ENCODE measurements at places on chromosomes 7 and 10.

GRCh38 chr7:19932549-19933249 lies 159.3 kb upstream of the TMEM196 start:
- no peak for DNase-seq

- peak; percentile 88 for DNase-seq
Observed at GRCh38 chr7:18993933-18994668, 123.3 kb downstream of the TWIST1 start.

GRCh38 chr7:96235281-96235680 lies 86.6 kb downstream of the SLC25A13 start:
- DNase-seq = no peak

GRCh38 chr10:3955955-3956617 lies 171.1 kb upstream of the KLF6 start:
- DNase-seq = no peak

- peak; percentile 1 for DNase-seq
Observed at GRCh38 chr7:37320848-37321468, 127.7 kb downstream of the ELMO1 start.

- peak; percentile 24 for DNase-seq
Observed at GRCh38 chr10:93235686-93236085, 162.0 kb downstream of the CYP26A1 start.

DNA sequence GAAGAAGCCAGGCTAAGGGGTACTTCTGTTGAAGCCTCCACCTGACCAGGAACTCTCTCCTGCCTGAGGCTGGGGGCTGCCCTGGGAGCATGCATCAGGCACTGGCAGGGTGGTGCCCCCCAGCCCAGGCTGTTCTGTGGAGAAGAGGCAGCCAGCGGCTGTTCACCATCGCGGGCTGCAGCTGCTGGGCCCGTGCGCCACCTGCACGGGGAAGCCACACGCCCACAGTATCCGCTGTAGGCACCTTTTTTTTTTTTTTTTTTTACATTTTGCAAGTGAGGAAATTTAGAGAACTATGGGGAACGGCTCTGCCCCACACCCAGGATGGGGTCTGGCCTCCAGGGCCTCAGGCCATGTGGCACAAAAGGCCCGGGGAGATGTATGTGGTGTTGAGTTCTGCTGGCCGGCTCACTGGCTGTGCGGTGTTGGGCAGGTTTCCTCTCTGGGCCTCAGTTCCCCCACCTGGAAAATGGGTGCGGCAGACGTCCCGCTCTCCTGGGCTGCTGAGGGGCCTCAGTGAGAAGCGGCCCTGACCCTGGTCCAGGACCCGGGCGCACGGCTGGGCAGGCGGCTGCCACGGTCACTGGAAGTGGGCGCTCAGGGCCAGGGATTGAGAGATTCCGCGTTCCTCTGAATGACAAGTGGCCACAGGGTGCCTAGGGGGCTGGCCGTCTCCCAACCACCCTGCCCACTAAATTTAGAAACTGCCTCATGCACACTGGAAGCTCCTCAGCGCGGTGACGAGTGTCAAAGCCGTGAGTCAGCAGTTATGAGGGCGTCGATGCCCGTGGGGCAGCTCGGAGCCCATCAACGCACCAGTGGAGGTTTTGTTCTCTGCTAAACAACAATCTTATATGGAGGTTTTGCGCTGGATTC lies 8.8 kb upstream of the INTS1 start:
- DNase-seq = peak; percentile 25

- no peak for DNase-seq
Observed at GRCh38 chr7:153682628-153683027, 369.6 kb upstream of the DPP6 start.

GRCh38 chr10:2509081-2509531 lies 558.2 kb upstream of the PFKP start:
- DNase-seq = peak; percentile 94

- DNase-seq = no peak
Observed at GRCh38 chr7:157972914-157973313, 614.7 kb downstream of the PTPRN2 start.

GRCh38 chr10:125672884-125673283 lies 10.1 kb downstream of the TEX36 start:
- DNase-seq = no peak

DNA sequence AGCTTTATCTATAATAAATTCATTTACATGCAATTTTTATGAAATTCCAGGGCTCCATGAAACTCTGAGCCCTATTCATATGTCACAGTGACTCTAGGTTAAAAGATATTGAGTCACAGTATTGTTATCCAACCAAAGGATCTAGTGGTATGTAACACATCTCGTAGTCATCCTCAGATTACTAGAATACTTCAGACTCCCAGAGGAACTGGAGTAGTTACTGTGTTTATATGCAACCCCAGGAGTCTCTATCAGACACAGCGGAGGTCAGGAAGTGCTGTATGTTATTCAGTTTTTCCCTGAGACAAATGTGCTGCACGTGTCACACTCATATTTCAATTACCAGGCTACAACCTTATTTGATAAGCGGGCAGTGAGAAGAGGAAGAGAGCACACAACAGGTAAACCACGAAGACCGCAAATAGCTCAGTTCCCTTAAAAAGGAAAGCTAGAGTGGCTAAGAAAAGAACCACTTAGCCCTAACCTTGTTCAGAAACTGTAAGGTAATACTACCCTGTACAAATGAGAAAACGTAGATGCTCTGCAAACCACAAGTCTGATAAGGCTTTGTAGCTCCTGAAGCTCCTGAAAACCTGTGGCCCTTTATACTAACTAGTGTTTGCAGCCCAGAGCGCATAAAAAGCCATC lies 114.0 kb upstream of the CNTNAP2 start:
- peak; percentile 57 for DNase-seq

DNA sequence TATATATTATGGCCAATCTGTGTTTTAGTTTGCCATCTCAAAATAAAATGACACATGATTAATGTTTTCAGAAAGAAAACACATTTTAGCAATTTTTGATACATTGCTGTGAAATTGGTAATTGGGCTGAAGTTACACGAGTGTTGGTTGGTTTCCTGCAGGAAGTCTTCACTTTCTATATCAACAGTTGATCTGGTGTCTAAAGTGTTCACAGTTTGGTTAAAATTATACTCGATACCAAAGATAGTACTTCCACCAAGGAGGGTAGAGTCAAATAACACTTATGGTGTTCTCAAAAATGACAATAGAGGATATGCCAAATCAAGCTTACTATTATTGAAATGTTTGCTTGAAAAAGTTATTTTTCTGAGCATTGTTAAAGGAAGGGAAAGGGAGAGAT lies 120.3 kb upstream of the GLCCI1 start:
- DNase-seq = no peak

DNA sequence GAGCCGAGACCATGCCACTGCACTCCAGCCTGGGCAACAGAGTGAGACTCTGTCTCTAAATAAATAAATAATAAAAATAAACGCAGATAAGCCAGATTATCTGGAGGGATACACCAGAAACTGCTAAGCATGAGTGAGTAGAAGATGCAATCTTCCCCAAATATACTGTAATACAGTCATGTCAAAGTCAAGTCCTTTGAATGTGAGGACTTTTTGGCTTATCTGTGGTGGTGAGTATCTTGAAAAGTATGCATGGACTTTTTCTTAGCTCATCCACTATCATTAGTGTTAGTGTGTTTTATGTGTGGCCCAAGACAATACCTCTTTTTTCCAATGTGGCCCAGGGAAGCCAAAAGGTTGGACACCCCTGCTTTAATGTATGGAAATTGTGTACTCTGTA lies 44.7 kb upstream of the PITRM1 start:
- DNase-seq = peak; percentile 93

DNA sequence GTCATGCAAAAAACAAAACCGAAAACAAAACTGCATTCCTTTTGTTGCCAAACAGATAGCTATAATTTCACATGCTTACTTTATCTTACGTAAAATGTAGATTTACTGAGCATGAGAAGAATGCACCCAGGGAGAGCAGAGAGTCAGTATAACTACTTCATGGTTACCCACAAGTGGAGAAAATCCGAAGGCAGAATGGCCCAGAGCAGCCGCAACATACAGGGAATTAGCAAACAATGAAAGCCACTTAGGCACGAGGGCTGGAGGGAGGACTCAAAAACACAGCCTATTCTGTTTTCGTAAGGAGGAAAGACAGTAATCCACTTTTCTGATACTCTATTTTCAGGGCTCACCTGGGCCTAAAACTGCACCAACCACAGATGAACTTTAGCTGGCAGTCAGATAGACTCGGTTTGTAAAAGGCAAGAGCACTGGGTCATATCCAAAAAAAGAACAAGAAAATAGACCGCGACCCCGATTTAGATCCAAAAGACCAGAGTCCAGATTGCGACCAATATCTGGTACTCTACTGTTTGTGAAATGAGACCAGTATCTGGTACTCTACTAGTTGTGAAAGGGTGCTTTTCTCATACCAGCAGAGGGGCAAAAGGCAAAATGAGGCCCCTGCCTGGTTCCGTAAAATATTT lies 1.3 kb downstream of the ITPRIP start:
- peak; percentile 81 for DNase-seq

- no peak for DNase-seq
Observed at GRCh38 chr10:88853155-88853881, 1.7 kb upstream of the ANKRD22 start.

DNA sequence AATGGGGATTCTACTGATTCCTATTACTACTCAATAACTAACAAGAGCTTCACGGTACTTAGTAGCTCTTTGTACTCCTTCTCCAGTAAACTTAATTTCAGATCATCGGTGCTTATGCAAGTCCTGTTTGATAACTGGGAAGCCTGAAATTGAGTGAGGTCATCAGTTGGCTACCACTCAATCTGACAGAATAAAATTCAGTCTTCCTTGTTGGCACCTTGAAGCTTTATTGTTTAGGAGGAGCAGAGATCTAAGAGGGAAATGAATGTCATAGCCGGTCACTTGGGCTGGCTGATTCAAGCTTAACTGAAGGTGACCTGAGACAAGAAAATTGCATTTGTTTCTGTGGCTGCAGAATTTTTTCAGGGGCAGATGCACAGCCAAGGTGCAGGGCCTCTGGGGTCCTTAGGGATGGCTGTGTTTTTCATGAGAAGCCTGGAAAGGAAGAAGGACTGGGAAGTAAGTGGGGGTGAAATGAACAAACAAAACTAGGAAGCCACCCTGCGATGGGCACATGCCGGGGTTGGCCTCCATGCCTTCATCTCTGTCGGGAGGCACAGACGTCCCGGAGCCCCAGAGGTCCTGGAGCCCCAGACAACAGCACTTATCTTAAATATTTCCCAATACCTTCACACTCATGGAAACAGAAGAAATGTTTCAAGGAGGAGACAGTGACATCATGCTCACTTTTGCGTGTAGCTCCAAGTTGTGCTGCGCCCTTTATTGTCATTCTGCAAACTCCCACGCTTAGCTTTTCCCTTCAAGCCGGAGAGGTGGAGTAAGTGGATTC lies 85.0 kb upstream of the KIF5B start:
- no peak for DNase-seq

DNA sequence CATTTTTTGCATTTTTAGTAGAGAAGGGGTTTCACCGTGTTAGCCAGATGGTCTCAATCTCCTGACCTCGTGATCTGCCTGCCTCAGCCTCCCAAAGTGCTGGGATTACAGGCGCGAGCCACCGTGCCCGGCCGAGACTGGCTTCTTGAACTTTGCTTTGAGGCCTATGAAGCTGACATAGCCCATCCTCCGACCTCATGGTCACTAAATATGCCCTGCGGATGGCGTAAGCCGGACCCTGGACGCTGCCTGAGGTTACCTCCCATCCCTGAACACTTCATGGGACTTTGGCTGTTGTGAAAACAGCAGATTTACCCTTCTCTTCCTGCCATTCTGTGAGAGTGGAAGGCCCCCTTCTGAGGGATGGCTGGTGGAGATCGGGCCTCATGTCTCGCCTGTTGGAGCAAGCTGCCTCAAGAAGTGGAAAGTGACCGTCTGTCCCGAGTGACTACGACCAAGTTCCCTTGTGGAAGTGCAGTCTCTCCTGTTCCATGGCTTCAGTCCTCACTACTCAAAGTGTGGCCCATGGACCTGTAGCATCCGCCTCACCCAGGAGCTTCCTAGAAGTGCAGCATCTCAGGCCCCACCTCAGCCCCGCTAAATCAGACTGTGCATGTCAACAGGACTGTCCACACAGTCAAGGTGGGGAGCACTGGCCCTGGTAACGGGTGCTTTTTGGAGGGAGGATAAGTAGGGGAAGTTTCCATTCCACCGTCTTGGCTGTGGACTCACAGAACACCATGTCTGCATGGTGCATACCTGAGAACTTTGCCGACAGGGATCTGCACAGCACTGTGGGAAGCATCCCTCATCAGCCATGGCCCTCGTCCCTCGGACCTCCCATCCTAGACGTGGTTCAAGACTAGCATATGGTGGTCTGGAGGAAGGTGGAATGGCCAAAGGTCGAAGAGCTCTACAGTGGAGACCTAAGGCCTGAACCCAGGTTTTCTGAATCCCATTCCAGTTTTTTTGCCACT lies 210.5 kb upstream of the SHH start:
- no peak for DNase-seq

GRCh38 chr7:120060281-120060680 lies 212.7 kb upstream of the KCND2 start:
- DNase-seq = peak; percentile 17

GRCh38 chr10:61047081-61047480 lies 103.1 kb upstream of the RHOBTB1 start:
- peak; percentile 44 for DNase-seq

DNA sequence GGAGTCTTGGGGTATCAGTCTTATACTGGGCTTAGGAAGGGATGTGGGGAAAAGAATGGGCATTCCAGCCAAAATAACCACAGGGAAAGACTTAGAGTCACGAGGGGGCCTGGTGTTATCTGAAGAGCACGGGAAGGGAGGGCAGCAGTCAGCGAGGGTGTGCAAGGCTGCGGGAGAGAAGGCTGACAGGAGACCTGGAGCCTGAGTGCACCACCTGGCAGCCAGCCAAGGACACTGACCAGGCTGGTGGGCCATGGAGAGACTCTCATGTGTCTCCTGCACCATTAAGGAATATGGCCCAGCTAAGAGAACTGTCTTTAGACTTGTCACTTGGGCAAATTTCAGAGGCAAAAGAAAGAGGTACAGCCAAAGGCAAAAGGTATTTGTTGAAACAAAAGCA lies 69.6 kb downstream of the PKD1L1 start:
- no peak for DNase-seq

GRCh38 chr10:57979491-57979890 lies 288.2 kb downstream of the IPMK start:
- DNase-seq = peak; percentile 25

GRCh38 chr7:69657331-69657730 lies 59.1 kb downstream of the AUTS2 start:
- no peak for DNase-seq

- peak; percentile 26 for DNase-seq
Observed at GRCh38 chr7:30755384-30756154, 3.6 kb downstream of the INMT start.

DNA sequence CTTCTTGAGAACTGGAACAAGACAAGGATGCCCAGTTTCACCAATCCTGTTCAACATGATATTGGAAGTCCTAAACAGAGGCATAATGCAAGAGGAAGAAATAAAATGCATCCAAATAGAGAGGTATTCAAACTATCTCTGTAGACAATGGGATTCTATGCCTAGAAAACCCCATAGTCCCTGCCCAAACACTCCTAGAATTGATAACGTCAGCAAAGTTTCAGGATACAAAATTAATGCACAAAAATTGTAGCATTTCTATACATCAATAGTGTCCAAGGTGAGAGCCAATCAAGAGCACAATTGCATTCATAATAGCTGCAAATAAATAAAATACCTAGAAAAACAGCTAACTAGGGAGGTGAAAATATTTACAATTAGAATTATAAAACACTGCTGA lies 72.5 kb downstream of the PCDH15 start:
- DNase-seq = no peak

Data from fibroblast of skin of abdomen (primary cell).